ENCODE measurements at places on chromosomes 16 and 17.

DNA sequence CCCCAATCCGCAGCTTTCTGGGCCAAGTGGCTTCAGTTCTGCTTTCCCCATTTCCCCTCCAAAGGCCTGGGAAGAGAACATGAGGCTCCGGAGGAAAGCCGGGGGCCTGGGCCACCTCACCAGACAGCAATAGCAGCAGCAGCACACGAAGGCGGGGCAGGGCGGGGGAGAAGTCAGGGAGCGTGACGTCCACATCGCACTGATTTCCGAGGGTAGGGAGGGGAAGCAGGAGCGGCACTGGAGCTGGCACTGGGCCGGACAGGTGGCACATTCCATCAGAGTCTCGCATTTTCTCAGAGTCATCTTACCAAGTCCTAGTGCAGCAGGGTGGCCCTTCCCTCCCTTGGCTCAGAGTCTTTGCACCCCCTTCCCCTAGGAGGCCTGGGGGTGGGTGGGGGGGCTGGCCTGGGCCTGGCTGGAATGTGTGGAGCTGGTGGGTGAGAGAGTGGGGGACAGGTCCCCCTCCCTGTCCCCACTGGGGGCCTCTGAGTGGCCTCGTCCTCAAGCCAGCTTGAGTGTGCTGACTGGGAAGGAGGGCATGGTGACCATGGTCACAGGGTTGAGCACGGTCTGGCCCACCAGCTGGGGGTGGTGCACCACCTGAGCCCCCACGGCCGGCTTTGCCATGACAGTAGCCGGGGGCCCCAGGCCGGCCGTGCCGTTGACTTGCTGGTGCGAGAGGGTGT is 14.3 kb downstream of the MNT start:
- DNase-seq, result no peak
- H3K4me3 ChIP-seq, result no peak overlapping the region
- H3K27ac ChIP-seq, result no peak overlapping the region
- H3K27me3 ChIP-seq, result no peaks in the 10 kb centered on the region

GRCh38 chr17:50219342-50219741 is 17.9 kb upstream of the COL1A1 start:
- DNase-seq, result no peak
- no peaks in the 10 kb centered on the region for H3K36me3 ChIP-seq
- H3K4me1 ChIP-seq, result no peaks in the 10 kb centered on the region
- H3K27me3 ChIP-seq, result no peaks in the 10 kb centered on the region
- H3K4me3 ChIP-seq, result no peak overlapping the region
- no peak overlapping the region for H3K27ac ChIP-seq

DNA sequence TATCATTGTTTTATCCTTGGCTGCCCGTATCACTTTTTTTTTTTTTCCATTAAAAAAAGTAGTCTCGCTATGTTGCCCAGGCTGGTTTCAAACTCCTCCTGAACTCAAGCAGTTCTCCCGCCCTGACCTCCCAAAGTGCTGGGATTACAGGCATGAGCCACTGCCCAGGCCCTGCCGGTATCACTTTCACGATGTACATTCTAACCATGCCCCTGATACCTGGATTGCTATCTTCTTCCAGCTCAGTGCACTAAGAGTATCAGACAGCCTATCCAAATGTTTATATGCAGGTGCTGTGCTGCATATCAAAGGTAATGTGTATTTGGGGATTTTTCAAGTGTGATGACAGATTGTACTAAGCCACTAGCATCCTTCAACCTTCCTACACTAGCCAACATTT is 14.2 kb downstream of the MOSMO start:
- no peaks in the 10 kb centered on the region for H3K4me1 ChIP-seq
- H3K27ac ChIP-seq, result no peak overlapping the region
- no peak for DNase-seq
- no peaks in the 10 kb centered on the region for H3K36me3 ChIP-seq

DNA sequence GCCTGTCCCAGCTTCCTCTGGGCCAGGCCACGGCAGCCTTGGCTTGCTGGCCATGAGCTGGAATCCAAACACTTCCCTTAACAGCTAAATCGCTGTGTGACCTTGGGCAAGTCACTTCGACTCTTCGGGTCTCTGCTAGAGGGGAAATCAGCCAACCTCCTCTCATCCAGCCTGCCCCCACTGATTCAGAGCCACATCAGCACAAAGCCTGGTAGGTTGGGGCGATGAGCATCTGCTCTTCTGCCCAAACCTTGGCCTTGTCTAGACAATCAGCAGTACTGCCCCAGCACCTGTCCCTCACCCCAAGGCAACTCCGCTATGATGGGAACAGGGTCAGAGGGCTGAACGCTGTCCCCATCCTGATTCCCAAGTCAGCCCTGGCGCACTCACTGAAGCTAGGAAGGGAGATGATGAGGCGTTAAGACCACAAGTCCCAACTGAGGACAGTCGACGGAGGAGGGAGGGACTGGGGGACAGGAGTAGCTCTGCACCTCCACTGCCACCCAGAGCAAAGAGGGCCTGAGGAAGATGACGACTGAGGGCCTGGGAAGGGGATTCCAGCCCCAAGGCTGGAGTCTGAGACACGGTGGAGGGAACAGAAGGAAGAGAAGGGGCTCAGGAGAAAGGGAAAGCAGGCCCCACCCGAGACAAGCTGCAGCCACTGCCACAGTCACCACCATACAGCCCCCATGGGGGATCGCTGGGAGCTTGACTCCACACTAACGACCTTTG is 1.3 kb downstream of the CLUH start:
- no peaks in the 10 kb centered on the region for H3K27me3 ChIP-seq
- no peak overlapping the region for H3K27ac ChIP-seq
- H3K4me1 ChIP-seq, result peaks cover 5% of the 10 kb centered on the region

DNA sequence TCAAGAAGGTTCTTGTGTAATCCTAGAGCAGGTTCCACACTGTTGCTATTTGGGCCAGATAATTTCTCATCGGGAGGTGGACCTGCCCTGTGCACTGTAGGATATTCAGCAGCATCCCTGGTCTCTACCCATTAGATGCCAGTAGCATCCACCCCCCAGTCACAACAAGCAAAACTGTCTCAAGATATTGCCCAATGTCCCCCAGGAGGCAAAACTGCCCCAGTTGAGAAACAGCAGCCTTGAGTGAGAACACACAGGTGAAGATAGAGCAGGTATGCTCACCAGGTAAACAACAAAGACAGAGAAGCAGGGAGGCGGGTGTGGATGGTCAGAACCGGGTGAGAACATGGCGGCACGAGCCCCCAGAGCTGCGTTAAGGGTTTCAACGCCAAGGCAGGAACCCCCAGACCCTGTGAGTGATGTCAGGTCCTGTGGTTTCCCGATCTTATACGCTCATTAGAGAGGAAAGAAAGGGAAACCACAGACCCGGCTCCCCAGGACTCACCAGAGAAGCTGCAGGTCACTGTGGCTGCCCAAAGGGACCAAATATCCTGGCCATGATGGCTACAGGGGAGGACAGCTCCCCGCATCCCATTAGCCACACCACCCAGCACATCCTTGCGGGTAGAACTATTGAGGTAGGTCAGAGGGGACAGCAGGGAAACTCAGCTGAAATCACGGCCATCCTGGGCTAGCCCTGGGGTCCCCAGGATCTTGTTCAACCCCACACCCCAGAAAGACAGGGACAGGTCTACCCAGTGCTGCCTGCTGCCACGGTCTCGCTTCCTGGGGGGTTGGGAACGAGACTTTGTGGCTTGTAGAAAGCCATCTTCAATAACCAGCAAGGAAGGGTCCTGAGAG is 21.2 kb downstream of the CDC42EP4 start:
- peaks cover 2% of the 10 kb centered on the region for H3K4me1 ChIP-seq
- H3K27ac ChIP-seq, result no peak overlapping the region
- no peak overlapping the region for H3K4me3 ChIP-seq
- DNase-seq, result no peak

DNA sequence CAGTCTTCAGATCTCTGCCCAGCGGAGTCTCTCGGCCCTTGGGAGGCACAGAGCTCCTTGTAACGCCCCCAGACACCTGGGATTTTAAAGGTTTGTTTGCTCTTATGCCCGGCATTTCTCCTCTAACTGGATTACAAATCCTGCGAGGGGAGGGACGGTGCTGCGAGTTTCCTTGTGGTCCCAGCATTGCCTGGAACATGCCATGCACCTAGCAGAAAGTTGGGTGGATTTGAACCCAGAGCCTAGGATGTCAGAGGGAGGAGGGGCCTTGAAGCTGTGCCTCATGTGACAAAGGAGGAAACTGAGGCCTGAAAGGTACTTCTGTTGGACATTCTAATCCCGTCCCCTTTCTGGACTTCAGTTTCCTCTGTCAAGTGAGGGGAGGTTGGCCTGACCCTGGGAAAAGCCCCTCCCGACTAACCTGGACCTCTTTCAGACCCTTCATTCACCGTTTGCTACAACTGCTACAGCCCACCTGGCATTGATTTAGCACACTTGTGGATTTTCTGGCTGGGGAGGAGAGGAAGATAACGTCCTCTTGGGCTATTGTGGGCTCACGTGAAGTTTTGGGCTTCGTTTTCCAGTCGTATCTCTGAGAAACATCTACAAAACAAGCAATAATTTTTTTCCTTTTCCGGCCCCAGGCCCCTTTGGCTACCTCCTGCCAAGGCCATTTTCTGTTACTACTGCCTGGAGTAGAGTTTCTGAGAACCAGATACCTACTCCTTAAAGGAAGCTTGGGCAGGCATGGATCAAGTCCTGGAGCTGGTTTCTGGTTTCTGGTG is 30.9 kb downstream of the MRC2 start:
- H3K4me1 ChIP-seq, result peaks cover 8% of the 10 kb centered on the region
- peaks cover 1% of the 10 kb centered on the region for H3K36me3 ChIP-seq
- DNase-seq, result no peak
- H3K27ac ChIP-seq, result no peak overlapping the region

GRCh38 chr16:80158766-80159165 is 382.0 kb upstream of the DYNLRB2 start:
- DNase-seq, result no peak
- no peak overlapping the region for H3K27ac ChIP-seq
- H3K4me3 ChIP-seq, result no peak overlapping the region
- no peaks in the 10 kb centered on the region for H3K36me3 ChIP-seq
- H3K27me3 ChIP-seq, result no peaks in the 10 kb centered on the region

GRCh38 chr17:8151641-8152111 is 528 bp downstream of the PER1 start:
- H3K36me3 ChIP-seq, result peaks cover 2% of the 10 kb centered on the region
- no peaks in the 10 kb centered on the region for H3K27me3 ChIP-seq
- peaks cover 18% of the 10 kb centered on the region for H3K4me1 ChIP-seq
- peak; percentile 69 for DNase-seq

DNA sequence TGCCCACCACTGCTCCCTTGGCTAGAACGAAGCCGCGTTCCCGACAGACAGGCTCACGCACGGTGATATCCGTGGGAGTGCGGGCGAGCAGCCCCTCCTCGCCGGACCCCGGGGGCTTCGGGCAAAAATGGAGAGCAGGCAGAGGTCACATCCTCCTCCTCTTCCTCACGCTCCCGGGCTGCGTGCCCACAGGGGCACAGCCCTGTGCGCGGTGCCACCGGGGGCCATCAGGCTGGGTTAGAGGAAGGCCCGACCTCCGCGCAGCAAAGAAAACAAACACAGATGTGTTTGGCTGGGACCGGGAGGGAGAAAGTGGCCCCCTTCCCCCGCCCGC is 519 bp upstream of the NTN1 start:
- no peak for DNase-seq
- H3K4me1 ChIP-seq, result peaks cover 17% of the 10 kb centered on the region
- H3K27me3 ChIP-seq, result peaks cover 33% of the 10 kb centered on the region
- no peak overlapping the region for H3K27ac ChIP-seq
- no peaks in the 10 kb centered on the region for H3K36me3 ChIP-seq

- DNase-seq, result no peak
- no peak overlapping the region for H3K4me3 ChIP-seq
- H3K27ac ChIP-seq, result no peak overlapping the region
- H3K36me3 ChIP-seq, result no peaks in the 10 kb centered on the region
Measured at GRCh38 chr16:72120026-72120425, 26.4 kb downstream of the DHX38 start.

DNA sequence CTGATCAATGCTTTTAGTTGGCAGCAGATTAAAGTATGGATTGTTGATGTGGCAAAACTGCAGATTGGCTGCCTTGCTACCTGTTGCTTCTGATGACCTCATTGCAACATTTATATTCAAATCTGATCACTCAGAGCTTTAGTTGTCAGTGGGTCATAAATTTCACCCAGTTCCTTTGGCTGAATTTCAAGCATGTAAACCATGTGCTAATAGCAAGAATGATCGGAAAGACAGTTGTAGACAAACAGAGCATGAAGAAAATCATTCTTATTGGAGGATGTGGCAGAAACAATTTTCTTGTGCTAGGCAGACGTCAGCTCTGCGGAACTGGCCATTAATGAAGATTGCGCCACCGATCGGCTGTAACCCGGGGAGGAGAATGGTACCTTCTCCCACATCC is 346.6 kb upstream of the EEF2KMT start:
- no peaks in the 10 kb centered on the region for H3K36me3 ChIP-seq
- DNase-seq, result no peak
- H3K4me1 ChIP-seq, result no peaks in the 10 kb centered on the region
- H3K27ac ChIP-seq, result no peak overlapping the region
- H3K27me3 ChIP-seq, result no peaks in the 10 kb centered on the region

- DNase-seq, result peak; percentile 95
- peak overlapping the region; percentile 30 for H3K27ac ChIP-seq
- H3K36me3 ChIP-seq, result no peaks in the 10 kb centered on the region
- H3K4me3 ChIP-seq, result peak overlapping the region; percentile 92
- peaks cover 3% of the 10 kb centered on the region for H3K4me1 ChIP-seq
- H3K27me3 ChIP-seq, result no peaks in the 10 kb centered on the region
Measured at GRCh38 chr17:8220783-8221662, 10.6 kb upstream of the AURKB start.

Measured in mesendoderm (in vitro differentiated cells).